ENCODE measurements at places on chromosomes 3 and 15.
A peak's percentile ranks its signal among the peaks of the same experiment; 100 is the strongest.

- no peak for DNase-seq
These were observed 234.2 kb downstream of the GRM7 start for GRCh38 chr3:7095116-7095515.

GRCh38 chr3:123300056-123300455 is 98.3 kb downstream of the SEC22A start:
- no peak for DNase-seq

DNA sequence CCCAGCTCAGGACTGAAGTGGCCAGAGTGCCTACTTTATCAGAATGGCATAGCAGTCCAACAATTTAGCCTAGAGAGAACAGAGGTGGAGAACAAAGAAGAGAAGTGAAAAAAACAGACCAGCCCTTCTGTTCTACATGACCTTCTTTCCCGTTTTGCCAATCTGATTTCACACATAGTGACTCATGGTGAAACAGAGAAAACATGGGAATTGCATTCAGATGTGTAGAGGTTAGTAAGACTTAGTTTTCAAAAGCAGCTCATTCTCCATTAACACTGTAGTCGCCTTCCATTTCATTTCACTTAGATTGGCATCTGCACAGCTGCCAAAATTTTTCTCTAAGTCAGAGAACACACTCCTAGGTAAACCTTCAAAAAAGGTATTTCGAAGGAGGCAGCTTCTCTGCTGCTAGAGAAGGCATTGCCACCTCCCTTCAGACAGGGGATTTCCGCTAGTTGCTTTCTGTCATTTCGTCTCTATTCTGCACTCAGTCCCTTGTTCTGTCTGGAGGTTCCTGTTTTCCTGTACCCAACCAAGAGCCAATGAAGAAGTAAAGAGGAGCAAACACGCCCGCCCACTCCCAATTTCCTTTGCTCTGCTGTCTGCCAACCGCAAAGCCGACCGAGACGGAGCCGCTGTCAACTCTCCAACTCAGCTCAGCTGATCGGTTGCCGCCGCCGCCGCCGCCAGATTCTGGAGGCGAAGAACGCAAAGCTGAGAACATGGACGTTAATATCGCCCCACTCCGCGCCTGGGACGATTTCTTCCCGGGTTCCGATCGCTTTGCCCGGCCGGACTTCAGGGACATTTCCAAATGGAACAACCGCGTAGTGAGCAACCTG is at the start of gene ARL6IP5:
ARL6IP5 (plus strand) TSS at position 612 of the 842 bp plus-strand sequence; CDS start at position 723, 111 bp downstream.
- peak; percentile 89 for DNase-seq

GRCh38 chr15:83305704-83306291 is 21.3 kb upstream of the BNC1 start:
- DNase-seq = no peak

DNA sequence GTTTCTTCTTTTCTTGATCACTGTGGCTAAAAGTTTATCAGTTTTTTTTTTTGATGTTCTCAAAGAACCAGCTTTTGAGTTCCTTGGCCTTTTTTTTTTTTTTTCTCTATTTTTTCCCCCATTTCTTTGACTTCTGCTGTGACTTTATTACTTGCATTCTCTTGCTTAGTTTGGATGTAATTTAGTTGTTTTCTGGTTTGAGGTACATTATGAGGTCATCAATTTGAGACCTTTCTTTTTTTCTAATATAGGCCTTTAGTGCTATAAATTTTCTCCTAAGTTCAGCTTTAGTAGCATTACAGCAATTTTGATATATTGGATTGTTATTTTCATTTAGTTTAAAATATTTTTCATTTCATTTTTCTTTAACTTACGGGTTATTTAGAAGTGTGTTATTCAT is 35.3 kb downstream of the TCF12 start:
- DNase-seq = no peak

GRCh38 chr3:196169836-196170240 is 41.4 kb downstream of the ZDHHC19 start:
- DNase-seq = no peak

DNA sequence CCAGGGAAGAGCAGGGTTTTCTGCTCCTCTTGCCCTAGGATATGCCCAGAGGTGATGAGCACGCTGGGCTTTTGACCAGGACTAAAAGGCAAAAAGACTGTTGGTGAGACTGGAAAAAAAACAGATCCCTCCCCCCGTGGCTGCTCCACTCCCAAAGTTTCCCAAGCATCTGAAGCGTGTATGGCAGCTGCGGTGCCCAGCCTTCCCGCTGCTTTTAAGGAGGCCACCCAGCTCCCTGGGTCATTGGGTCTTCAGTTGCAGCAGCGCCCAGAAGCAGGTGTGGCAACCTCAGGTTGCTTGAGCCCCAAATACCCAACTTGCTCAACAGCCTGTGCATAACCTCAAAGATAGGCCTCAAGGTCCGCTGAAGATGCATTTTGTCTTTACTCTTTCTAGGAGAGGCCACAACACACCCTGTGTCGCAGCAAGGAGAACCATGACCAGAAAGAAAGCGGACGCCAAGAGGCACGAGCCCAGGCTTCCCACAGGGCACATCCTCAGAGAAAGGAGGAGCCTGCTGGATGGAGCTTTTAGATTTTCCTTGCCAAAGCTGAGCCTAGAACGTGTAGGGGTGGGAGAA is 2.0 kb downstream of the SRGAP3 start:
- no peak for DNase-seq

DNA sequence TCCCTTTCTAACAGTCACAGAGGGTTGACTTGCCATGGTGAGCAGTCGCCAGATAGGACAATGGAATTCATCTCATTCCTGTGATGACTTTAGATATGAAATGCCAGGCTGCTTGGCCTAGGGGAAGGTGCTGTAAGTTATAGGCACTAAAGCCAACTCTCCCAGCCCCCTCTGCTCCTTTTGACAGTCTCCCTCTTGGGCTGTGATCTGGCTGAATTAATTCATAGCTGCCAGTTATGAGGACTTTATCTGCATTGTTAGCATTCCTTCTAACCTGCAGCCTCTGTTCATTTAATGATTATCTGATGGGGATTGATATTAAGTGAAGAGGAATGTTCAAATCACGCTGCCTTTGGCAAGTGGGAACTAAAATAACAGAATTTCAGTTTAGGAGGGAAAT is 427.1 kb upstream of the RASGRP1 start:
- no peak for DNase-seq

- DNase-seq = no peak
These were observed 68.7 kb downstream of the AP4E1 start for GRCh38 chr15:50977162-50977561.

GRCh38 chr15:50361756-50362155 is 6.8 kb upstream of the GABPB1 start:
- no peak for DNase-seq

DNA sequence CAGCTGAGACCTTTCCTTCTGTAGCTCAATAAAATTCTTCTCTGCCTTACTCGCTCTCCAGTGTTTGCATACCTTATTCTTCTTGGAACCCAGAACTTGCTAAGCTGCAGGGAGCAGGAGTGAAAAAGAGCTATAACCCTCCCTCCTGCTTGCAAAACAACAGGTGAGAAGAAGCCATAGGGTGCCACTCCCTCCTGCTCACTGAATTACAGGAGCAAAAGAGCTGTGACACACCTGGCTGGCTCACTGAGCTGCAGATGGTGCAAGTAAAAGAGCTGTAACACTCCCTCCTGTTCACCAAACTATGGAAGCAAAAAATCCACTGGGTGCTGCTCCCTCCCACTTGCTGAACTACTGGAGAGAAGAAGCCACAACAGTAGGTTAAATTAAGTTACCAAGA is 44.2 kb upstream of the C2CD4B start:
- DNase-seq = no peak

DNA sequence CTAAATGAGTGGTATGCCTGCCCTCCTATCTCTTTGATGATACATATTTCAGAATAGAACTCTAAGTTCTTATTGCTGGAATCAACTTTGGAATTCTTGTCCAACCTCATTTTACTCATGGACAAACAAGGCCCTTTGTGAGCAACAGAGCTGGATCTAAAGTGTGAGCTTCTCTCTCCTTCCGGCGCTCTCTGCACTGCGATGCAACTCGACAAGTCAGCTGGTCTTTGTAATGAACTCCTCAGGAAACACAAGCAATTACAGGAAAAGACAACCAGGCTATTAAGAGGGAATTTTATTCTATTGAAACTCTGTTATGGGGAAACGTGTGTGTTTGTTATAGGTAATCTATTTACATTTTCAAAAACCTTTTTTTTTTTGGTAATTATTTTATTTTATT is 20.3 kb upstream of the NRROS start:
- no peak for DNase-seq

GRCh38 chr3:23111797-23112196 is 91.3 kb upstream of the UBE2E2 start:
- DNase-seq = no peak

- DNase-seq = no peak
These were observed 44.1 kb upstream of the UMPS start for GRCh38 chr3:124686028-124686670.

- no peak for DNase-seq
These were observed 121.1 kb downstream of the MEX3B start for GRCh38 chr15:81924729-81925128.

DNA sequence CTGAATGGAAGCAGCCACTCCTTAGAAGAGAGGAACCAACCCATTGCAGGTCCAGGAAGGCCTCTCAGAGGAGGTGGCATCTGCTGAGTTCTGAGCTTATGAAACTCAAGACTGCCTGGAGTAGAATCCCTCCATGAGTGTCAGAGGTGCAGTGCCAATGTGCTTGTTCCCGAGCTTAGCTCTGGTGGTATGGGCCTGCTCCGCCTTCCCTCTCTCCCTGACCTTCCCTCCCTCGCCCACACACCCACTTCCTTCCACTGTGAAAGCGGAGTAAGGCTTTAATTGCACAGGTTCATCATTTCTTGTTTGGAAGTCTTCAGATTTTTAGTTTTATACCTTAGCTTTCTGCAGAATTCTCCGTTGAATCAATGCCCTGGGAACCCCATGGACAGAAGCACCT is 208.0 kb upstream of the BHLHE40 start:
- no peak for DNase-seq

DNA sequence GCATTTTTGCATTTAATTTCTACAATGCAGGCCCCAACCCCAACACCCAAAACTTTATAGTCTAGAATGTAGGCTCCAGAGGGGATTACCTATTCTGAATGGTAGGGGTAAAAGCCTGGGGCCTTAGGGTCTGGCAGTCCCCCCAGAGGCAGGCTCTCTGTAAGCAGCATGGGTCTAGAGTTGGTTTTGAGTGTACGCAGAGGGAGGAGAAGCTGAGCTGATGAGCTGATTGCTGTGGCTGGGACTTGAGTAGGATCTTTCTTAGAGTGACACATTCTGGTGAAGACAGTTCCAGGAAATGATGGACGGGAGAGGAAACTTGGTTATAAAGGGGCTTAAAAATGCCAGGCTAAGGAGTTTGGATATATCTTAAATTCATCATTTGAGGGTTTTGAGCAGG is 2.1 kb downstream of the LPP start:
- DNase-seq = no peak

DNA sequence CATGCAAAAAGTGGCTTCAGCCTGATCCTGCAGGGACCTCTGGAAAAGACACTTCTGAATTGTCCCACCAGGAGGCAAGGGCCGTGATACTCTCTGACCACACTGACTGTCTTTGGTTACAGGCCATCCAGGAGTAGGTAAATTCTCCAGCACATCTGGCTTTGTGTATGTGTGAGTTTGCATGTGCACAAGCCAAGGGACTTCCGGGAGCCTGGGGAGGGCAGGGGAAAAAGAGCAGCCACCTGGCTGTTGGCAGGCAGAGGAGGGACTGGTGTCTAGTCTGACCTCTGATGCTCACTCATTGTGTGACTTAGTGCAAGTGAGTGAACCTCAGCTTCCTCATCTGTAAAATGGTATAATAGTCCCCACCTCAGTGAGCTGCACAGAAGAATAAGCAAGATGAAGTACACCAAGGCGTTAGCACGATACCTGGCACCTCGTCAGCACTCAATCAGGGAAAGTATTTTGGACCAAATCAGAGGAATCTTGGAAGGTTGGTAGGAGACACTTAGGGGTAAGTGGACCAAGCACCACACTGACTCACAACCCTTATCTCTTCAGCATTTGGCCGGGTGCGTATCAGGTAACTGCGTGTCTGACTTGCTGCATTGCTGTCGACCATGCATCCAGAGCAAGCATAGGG is 19.1 kb downstream of the KLHL6 start:
- DNase-seq = no peak

GRCh38 chr3:89300526-89300925 is 193.1 kb downstream of the EPHA3 start:
- no peak for DNase-seq

DNA sequence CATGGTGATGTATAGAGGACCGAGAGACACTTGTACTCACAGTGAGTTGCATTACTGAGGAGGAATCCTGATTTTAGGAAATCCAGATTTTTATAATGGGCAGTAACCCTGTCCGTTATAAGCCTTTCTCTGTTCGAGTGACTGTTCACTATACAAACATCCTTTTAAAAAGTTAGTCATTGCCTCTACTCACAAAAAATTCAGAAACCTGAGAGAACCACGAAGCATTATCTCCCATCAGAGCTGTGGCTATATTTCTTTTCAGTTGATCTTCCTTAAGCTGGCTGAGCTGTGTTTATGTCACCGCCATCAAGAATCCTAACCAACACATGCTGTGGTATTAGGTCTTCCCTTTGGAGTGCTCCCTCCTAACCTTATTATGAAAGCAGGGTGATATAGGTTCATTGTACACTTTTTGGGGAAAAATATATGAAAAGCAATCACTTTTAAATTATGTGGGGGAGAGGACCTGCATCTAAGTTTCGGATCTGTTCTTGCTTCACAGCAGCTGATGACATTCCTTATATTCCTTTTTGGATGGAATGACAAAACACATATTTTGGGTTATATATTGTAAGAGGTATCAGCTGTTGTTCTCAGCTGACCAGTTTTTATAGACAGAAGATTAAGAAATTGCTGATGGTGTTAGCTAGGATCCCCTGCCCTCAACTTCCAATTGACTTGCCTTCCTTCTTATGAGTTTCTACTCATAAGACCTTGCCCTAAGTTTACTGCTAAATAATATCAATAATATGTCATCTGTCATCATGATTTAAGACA is 465.9 kb upstream of the RASGRP1 start:
- no peak for DNase-seq

DNA sequence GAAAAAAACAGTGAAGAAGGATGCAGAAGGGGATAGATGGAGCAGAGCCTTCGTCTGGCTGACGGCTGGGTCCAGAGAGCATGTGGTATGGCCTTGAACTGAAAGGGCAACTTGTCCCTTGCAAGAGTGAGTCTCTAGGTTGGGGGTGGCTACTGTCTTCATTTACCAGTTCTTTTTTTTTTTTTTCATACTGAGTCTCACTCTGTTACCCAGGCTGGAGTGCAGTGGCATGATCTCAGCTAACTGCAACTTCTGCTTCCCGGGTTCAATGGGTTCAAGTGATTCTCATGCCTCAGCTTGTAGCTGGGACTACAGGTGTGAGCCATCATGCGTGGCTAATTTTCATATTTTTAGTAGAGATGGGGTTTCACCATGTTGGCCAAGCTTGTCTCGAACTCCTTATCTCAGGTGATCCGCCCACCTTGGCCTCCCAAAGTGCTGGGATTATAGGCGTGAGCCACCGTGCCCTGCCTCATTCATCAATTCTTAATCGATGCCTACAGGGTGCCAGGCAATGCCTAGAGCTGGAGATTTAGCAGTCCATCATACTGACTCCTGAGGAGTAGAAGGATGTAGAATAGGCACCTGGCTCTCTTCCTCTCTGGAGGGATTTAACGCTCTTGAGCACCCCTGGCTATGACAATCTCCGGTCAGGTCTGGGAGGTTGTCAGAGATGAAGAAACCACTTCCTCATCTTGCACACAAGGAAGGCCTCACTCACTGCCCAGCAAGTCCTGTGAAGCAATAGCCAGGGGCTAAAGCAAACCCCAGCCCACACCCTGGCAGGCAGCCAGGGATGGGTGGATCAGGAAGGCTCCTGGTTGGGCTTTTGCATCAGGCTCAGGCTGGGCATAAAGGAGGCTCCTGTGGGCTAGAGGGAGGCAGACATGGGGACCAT is at the start of gene CAMP:
CAMP (plus strand) TSS at position 880 of the 898 bp plus-strand sequence; CDS start at position 897, 17 bp downstream.
- DNase-seq = no peak

GRCh38 chr3:138455801-138456716 is 21.6 kb downstream of the ESYT3 start:
- no peak for DNase-seq
